NCI-H187 (cell line): ENCODE measurements at places on chromosomes 3 and 15.

DNA sequence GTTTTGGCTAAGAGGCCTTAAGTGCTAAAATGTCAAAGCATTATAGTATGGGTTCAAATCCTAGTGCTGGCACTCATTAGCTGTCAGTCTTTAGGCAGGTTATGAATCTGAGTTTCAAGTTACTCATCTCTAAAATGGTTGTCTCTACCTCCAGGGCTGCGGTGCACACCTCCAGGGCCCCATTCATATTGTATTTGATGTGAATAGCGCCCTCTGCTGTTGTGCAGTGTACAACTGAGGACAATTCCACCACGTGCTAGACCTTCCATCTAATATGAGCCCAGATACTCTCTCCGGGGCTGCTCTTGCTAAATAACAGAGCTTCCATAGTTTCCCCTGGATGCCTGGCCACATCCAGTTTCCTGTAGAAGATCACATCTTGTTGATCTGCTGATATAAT, 54.3 kb downstream of the OXNAD1 start:
- no peak for DNase-seq

- DNase-seq: no peak
Observed at GRCh38 chr15:85950101-85950500, 129.6 kb upstream of the AGBL1 start.

DNA sequence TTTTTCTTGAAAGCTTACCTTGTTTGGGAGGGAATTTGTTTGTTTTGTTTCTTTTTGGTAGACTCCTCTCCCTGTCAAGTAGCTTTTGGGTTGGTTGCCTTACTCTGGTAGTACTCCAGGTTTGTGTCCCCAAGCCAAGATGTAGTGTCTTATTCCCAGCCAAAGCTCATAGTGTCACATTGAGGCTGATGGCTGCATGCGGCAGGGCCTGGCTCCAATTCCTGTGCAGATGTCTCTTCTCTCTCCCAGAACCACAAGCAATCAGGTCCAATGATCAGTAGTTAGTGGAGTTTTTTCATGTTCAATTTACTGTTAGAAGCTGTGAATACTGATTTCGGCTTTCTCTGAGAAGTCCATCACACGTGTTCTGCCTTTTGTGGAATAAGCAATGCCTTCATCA, 221.1 kb upstream of the THBS1 start:
- no peak for DNase-seq

GRCh38 chr3:69079269-69080159, 651 bp downstream of the UBA3 start:
- DNase-seq: no peak

- DNase-seq: peak; percentile 57
Observed at GRCh38 chr3:37779289-37780152, 82.2 kb upstream of the CTDSPL start.

- no peak for DNase-seq
Observed at GRCh38 chr3:140251678-140252077, 316.7 kb downstream of the CLSTN2 start.

DNA sequence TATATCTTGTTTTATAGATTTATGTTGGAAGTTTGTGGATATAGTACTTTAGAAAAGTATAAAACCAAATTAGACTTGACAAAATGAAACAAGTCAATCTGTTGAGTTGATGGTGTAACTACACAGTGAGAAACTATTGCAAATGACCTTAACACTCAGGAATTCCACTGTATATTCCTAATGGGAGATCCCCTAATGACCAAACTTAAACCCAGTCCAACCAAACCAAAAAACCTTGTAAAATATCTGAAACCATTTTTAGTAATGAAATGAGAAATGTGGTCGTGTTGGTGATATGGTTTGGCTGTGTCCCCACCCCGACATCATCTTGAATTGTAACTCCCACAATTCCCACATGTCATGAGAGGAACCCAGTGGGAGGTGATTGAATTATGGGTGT, 31.9 kb upstream of the ATP13A3 start:
- no peak for DNase-seq

- DNase-seq: no peak
Observed at GRCh38 chr3:187618722-187619121, 51.5 kb downstream of the SST start.

- DNase-seq: no peak
Observed at GRCh38 chr3:117927825-117928224, 1106.8 kb downstream of the IGSF11 start.

GRCh38 chr15:66078196-66078928, 175.2 kb downstream of the MEGF11 start:
- no peak for DNase-seq
